ENCODE measurements at places on chromosomes 13 and 19.

GRCh38 chr13:80011448-80012212, 329.3 kb downstream of the SPRY2 start:
- DNase-seq: no peak

GRCh38 chr13:112733661-112734379, 44.0 kb downstream of the ATP11A start:
- no peak for DNase-seq

DNA sequence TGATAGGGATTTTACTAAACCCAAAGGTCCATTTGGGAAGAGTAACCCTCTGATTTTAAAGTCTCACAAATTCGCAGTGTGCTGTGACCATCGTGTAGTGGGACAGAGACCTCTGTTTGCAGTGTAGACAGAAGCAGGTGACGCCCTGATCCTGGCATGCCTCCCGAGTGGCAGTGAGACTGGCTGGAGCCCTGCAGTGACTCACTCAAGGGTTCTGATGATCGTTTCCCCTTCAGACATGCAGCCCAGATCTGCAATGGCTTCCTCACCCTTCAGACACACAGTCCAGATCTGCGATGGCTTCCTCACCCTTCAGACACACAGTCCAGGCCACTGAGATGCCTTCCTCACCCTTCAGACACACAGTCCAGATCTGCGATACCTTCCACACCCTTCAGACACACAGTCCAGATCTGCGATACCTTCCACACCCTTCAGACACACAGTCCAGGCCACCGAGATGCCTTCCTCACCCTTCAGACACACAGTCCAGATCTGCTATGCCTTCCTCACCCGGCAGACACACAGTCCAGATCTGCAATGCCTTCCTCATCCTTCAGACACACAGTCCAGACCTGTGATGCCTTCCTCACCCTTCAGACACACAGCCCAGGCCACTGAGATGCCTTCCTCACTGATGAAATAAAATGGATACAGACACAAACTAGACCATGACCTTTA, 125.2 kb downstream of the ATP11A start:
- no peak for DNase-seq

DNA sequence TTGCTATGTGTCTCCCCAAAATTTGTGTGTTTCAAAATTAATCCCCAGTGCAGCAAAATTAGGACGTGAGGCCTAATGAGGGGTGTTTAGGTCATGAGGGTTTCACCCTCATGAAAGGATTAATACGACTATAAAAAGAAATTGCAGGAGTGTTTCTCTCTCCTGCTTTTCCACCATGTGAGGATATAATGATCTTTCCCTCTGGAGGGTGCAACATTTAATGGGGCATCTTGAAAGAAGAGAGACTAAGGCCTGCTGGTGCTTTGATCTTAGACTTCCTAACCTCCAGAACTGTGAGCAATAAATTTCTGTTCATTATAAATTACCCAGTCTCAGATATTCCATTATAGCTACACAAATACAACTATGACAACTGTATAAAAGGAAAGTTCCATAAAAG, 183.2 kb downstream of the MYO16 start:
- DNase-seq: no peak

DNA sequence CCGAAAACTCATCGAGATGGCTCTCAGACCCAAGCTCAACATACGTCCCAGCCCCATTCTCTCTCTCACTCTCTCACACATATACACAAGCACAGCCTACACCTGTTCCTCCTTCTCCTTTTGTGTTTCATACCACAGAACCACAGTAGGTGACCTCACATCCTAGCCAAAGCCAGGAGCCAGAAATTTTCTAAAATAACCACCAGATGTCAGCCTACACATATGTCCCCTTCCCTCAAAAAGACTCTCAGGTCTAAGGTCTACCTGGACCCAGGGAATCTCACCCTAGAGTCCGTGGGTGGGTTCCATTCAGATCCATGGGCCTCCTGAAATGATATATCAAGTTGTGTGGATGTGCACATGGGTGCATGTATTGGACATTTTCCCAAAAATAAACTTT, 104.2 kb upstream of the IPO5 start:
- no peak for DNase-seq

GRCh38 chr19:1253514-1254080, 5.2 kb downstream of the MIDN start:
- DNase-seq: no peak

DNA sequence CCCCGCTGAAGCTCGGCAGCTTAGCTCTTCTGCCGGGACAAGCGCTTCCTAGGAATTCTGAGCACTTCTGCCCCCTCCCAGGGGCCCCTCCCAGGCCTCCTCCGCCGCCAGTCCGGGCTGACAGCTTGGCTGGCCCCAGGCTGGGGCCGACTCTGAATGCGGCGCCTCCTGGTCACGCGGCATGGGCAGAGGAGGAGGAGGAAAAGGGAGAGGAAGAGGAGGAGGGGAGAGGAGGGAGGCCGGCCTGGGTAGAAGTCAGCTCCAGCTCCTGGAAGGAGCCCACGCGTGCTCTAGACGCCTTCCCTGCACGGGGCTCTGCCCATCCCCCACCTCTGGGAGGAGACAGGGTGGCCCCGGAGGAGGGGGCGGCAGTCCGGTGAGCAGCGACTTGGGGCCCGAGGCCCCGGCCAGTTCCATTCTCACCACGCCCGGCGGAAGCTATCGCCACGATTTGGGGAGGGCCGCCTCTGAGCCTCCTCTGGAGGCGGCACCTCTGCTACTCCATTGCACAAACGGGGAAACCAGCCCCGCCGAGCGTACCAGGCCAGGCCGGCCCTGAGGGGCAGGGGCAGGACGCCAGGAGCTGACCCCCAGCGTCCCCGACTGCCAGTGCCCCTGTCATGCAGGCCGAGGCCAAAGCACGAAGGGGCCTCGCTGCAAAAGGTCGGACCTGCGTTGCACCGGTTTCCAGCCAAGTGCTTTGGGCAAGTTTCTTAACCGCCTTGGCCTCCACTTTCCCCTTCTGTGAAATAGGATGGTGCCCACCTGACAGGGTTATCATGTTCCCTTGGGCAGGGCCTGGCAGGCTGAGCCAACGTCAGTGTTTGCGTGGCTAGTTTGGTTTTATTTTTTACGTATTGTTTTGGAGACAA, 31.6 kb downstream of the CCNE1 start:
- DNase-seq: no peak

DNA sequence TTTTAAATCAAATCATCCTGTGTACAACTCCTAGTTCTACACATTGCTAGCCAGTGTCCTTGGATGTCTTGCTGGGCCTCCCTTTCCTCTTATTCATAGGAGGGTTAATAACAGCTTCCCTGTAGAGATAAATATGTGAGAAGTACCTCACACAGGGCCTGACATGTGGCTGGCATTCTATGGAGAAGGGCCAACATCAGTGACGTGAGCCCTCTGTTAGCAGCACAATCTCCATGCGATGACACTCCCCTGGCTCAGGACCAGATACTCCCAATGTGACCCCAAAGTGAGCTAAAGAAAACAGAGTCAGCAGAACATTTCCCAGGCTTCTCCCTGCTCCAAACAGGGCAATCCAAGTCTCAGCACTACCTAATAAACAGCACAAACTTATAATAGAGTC, 818.4 kb downstream of the DIAPH3 start:
- DNase-seq: no peak

DNA sequence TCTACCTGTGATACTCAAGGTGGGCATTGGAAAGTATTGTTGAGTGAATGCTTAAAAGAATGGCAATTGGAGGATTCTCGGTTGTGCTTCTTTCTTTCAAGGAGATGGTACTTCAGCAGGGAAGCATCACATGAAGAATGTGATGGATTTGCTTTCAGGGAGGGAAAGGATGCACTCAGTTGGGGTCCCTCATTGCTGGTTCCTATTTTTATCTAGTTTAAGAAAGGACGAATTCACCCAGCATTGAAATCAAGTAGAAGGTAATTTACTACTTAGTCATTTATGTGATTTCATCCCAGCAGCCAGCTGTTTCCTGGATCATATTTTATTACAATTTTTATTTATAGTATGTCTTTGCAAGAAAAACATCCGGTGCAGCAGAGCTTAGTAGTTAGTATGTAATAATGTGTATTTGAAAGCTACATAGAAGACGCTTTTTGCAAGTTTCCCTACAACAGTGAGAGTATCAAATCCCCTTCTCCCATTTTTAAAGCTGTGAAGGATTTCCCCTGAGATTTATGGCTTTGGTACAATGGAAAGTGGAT, 417.9 kb downstream of the GPC5 start:
- no peak for DNase-seq

DNA sequence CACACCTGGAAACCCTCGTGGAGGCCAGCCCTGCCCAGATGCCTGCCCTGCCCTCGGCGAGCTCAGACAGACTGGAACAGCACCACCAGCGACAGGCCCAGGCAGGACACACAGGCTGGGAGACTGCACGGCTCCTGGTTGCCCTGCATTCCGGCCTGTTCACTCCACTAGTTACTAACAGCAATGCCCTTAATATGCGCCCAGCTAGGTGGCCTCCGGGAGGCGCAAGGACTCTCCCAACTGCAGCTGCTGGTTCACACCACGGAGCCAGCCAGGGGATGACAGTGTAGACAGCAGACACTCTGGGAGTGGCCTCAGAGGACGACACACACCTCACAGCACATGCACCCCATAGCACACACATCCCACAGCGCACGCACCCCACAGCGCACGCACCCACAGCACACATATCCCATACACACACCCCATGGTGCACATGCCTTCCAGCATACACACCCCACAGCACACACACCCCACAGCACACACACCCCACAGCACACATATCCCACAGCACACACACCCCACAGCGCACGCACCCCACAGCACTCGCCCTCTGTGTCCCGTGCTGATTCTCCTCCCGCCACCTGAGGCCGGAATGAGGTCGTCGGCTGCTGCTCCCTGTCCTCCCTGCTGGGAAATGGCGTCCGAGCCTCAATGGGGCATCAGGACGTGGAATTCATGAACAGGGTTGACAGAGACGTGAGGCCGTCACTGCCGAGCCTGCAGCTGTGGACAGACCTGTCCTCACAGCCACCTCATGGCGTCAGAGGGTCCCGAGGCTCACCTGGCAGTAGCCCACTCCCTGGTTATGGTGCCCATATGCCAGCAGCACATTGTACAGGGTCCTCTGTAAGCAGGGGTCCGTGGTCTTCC, 13.6 kb downstream of the GRTP1 start:
- no peak for DNase-seq

Measured in stimulated activated CD8-positive, alpha-beta memory T cell treated with anti-CD3 and anti-CD28 coated beads, Interleukin-2, amount 100 ng/mL, for 48 hours (primary cell).